ENCODE measurements at places on chromosomes 5 and 9.

DNA sequence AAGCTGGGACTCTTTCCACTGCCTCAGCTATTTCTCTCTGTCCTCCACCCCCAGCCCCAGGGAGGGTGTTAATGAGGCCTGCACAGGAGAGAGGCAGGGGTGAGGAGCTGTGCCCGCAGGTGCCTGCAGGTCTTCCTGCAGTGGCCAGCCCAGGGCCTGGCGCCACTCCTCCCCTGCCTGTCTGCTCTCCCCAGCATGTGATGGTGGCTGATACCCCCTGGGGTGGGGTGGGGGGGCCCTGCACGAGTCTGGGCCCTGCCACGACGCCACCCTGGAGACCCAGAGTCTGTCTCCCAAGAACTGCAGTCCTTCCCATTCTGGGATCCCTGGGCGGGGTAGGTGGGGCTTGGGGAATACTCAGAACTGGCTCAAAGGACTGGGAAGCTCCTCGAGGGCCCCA lies 166.4 kb upstream of the SMIM23 start:
- no peak for DNase-seq

GRCh38 chr5:3155046-3155445 lies 403.6 kb upstream of the IRX2 start:
- no peak for DNase-seq

DNA sequence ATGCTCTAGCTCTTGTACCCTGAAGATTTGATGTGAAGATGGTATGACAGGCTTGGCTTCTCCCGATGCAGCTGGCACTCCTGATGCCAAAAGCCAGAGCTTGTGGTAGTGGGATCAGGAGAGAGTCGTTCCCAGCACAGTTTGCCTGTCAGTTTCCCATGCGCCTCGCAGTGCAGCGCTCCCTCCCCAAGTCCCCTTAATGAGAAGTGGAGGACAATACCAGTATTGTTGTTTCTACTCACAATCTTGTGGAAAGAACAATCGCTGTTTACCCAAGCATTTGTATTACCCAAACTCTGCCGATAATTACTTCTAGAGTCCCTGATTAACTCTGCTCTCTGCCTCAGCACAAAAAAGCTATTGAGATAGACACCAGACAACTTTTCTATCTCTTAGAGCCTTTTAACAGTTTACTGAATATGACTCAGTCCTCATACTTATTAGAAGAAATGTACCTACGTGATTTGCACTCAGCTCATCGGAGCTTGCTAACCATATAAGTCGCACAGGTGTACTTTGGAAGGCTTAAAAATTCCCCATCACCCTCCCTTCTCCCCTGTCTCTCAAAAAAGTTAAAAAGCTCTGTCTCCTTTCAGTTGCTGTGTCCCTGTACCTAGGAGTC lies 283.2 kb upstream of the TMEM161B start:
- DNase-seq: no peak

- no peak for DNase-seq
These were observed at the start of gene COL23A1 for GRCh38 chr5:178590141-178590923. TSS of gene COL23A1 (minus strand) at chr5:178590393.

DNA sequence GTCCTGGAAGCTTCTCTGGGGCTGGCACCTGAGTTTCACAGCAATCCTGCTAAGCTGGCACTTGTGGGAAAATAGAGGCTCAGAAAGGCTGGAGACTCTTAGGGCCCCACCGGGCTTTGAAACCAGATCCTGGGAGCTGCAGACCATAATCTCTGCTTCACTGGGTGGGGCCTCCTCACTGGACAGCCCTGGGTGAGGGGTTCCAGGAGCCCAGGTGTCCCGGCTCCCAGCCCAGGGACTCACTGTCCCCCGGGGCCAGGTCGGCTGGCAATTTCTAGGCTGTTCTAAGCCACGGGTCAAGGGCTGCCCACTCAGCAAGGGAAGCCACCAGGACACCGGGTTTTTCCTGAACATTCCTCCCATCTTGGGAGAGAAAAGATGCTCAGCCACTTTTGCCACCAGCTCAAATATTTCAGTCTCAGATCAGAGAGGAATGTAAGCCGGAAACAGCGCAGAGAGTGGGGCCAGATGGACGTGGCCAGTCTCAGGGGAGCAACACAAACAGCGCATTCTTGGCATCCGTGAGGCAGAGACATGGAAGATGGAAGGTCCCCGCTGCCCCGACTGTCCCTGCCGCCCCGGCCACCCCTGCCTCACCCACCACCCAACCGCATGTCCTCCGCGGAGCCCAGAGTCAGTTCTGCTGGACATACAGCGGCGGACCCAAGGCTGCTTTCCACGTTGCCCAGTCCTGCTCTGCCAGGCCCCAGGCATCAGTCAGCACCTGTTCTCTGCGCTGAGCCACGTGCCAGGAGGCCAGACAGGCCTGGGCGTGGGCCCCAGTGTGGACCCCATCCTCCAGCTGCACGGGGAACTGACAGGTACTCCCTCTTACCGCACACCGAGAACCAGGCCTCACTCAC lies 72.6 kb downstream of the VAV2 start:
- no peak for DNase-seq

- DNase-seq: no peak
These were observed 717.1 kb downstream of the SEMA5A start for GRCh38 chr5:8828596-8829322.

- no peak for DNase-seq
These were observed 60.7 kb downstream of the COL27A1 start for GRCh38 chr9:114216081-114216480.

- DNase-seq: no peak
These were observed 42.5 kb upstream of the SLC9A3 start for GRCh38 chr5:566636-567309.

DNA sequence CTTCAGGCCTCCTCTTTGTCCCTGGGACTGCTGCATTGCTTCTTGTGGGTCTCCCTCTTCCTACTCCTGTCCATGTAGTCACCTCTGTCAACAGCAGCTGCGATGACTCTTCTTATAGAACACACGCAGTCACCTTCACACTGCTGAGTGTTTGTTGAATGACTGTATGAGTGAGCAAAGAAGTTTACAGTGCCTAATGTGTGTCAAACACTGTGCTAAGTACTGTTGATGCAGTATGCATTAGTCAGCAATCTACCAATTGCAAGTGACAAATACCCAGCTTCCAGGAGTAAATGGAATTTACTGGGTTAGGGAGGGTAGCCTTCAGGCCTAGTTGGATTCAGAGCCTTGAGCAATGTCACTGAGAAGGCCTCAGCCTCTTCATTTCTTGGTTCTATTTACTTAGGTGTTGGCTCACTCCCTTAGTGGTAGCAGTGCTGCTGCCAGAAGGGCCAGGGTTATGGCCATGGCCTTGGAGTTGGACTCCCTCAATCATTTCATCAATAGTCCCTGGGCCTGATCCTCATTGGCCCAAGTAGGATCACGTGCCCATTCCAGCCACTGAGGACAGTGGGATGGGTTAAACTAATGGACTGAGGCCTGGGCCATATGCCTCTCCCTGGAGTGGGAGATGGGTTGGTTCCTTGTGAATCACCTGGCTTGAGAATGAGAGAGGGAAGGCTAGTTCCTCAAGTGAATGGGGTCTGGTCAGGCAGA lies 93.5 kb downstream of the RGS3 start:
- no peak for DNase-seq

GRCh38 chr5:143402017-143402552 lies 1.4 kb downstream of the NR3C1 start:
- no peak for DNase-seq

DNA sequence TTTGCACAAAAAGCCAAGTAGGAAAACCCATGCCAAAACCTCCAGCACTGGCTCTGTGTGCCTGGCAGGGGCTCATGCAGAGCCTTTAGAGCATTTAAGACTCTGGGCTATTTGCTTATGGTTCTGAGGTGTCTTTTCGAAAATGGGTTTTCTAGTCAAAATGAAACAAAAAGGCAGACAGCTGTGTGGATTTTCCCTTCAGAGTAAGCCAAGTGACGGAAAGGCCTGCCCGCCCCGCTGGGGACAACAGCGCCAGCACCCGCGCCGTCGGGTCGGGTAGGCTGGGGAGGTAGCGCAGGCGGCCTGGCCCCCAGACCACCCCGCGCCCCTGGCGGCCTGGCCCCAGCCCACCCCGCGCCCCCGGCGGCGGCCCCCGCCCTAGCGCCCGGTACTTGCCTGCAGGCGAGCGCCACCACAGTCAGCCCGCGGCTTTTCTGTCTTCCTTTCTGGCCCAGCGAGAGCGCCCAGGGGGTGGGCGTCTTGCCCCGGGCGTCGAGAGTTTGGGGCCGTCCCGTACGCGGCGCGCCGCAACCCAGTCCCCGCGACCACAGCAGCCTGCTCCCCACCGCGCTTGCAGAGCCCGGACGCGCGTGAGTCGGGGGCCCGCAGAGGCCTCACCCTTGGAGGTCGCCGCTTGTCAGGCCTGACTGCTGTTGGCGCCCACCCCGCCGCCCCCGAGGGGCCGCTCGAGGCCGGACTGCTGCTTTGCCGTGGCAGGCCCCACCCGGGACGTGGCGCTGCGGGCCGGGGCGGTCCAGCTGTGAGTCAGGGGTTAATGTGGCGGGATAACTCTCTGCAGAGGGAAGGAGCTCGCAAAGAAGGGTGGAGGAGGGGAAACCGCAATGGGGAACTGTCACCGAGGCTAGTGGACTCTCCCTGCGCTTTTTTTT lies at the start of gene TICAM2:
Gene TICAM2, minus strand, starts transcription at position 779 of the 890 bp plus-strand sequence. CDS start 21,223 bp downstream, outside the sequence.
- peak; percentile 39 for DNase-seq

- DNase-seq: no peak
These were observed 4.3 kb upstream of the MRNIP start for GRCh38 chr5:179862891-179863290.

DNA sequence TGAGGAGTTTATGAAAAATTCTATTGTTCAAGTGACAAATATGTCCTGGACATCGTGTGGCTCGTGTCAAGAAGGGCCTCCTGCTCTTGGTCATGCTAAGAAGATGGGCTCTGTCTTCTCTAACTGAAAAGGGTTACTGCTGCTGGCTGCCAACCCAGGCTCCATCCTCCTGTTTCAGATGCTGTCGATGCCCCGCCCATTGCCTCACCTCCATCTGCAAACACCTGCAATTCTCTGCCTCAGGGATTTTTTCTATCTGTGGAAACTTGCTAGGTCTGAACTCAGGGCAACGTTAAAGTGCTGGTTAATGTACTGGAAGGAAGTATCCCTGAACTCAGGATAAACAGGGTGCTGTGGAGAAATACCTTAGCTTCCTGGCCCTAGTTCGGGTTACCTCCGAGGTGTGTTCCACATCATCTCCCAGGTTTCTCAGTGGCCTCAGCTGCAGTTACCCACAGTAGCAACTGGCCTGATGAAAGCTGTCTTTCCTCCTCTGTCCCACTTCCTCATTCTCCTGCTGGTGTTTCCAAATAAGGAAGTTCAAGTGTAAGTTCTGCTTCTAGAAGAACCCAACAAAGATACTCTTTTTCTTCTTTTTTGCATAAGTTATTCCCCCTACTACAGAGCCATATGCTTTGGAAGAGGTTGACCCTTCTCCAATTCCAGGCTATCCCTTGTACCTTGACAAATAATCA lies 151.7 kb upstream of the SMIM23 start:
- DNase-seq: no peak

DNA sequence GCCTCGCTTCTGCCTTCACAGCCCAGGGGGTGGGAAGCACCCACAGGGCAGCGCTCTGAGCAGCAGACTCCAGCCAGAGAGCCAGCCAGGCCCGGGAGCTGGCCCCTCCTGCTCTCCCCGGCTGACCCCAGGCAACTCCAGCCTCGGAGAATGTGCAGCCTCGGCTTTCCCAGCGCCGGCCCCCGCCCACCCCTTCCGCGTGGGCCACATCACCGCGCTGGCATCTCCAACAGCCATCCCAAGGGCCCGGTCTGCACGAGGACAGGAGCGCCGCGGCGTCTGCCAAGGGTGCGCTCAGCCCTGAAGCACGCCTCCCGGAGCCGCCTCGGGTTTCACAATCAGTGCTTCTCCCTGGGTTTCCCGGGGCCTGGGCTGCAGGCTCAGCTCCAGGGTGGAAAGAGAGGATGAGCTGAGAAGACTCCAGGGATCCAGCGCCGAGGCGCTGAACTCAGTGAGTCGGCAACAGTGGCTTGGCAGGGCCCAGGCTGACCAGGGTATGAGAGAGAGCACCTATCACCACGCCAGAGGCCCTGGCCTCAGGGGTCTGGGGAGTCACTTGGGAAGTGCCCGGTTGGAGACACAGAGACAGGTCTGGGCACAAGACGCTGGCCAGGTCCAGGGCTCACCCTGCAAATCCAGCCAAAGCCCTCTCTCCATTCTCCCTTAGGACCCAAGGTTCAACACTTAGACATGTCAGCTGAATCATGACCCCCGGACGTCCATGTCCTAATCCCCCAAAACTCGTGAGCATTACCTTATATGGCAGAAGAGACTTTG lies 79.6 kb downstream of the ADAMTS2 start:
- DNase-seq: no peak

DNA sequence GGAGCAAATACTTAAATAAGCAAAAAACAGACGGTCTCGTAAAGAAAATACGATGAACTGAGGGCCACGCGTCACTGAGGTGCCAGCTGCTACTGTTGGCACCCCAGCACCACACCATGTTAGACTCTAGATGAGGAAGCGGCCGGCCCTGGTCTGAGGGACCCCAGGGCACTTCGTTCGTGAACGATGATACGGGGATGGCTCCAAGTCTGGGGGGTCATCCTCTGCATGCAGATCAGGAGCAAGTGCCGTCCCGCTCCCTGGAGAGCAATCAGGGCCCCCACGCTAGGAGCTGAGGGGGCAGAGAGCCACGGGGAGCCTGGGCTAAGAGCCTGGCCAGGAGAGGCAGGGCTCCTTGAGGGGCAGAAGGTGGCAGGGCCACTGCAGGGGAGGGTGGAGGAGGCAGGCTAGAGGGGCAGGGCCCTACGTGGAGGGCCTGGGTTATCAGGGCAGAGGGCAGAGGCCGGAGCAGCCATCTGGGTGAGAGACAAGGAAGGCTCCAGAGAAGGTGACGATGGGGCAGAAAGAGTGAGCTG lies 24.1 kb downstream of the SARDH start:
- DNase-seq: no peak

DNA sequence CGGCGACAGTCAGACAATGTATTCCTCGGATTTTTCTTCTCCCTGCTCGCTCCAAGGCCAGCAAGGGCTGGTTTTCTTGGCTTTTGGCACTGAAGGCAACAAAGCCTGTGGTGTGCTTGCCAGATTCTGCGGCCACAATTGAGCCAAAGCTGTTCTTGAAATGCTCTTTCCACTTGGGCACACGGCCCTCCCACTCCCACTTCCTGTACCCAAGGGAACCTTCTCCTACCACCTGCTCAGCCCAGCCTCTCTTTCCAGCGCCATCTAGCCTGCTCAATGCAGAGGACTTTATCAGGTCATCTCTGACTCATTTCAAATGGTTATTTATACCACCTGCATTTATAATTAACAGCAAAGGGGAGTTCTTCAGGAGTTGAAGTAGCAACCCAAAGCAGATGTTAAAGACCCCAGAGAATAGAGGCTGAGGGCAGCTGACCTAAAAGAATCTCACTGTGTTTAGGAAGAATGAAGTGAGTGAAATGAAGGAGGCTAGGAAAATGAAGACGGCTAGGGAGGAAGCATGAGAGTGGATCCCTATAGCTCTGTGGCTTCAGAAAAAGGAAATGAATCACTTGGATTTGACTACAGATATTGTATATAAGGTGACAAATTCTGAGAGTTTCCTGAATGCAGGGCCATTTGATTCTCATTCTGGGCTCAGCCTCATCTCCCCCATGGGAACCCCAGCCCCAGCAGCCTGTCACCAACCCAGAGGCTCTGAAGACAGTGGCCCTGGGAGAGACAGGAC lies 439.0 kb downstream of the ENC1 start:
- no peak for DNase-seq
